Immature natural killer cell (primary cell): ENCODE measurements at places on chromosomes 2 and 18.

- DNase-seq, result no peak
Measured at GRCh38 chr2:50650403-50650810, 381.5 kb downstream of the NRXN1 start.

- no peak for DNase-seq
Measured at GRCh38 chr2:64085936-64086335, 58.3 kb downstream of the PELI1 start.

- DNase-seq, result no peak
Measured at GRCh38 chr2:42864641-42865280, 72.4 kb upstream of the HAAO start.

DNA sequence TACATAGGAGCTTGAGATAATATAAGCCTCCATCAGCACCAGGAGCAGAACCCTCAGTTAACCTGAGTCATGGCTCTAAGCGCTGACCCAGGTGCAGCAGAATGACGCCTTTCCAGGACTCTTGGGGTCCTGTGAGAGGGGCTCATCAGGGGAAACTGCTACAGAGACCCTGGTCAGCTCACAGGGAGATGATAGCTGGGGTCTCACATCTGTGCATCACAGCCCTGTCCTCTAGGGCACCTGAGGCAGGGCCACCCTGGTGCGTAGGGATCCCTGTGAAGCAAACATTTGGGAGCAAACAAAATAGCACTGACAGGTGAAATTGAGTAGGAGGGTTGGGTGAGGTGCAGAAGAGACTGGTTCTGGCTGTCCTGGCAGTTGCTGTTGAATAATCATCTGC lies 219.2 kb downstream of the SH3RF3 start:
- DNase-seq, result no peak

DNA sequence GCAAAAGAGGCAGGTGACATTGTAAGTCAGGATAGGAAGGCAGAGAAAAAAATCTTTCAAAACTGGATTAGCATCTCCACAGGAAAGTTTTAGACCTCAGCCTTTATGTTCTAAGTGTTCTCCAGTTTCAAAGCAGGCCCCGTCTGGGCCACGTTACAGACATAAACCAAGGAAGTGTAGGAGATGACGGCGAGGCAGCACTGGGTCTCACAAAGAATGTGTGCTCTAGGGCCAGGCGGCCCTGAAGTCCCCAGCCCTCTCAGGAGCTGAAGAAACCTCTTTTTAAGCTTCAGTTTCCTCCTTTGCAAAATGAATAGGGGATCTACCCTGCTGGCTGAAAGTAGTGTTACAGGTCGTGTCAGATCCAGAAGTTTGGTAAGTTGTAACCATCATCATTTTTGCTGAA lies 81.7 kb downstream of the SPRED2 start:
- DNase-seq, result no peak

DNA sequence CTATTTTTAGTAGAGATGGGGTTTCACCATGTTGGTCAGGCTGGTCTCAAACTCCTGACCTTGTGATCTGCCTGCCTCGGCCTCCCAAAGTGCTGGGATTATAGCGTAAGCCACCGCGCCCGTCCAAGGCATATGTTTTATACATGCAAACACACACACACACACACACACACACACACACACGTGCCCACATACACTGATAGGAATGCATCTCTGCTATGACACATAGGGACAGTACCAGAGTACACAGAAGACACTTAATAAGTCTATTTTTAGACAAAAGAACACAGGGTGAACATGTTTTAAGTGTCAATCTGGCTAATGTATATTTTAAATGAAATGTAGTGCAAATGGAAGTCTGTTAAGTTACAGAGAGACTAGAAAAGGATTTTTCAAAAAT lies 10.7 kb upstream of the RNF103 start:
- DNase-seq, result no peak

DNA sequence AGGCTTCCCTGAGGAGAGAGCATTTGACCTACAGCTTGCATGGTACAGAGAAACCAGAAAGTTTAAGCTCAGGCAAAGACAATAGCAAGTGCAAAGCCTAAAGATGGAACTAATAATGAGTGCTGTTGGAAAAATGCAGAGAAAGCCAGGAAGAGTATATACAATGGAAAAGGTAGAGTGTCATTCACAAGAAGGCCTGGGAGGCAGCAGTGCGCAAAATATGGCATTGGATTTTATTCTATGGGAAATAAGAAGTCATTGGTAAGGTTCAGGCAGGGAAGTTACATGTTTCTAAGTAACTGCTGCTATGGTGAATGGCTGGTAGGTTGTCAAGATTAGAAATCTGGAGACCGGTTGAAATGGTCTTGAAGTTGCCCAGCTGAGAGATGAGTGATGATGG lies 2167.3 kb upstream of the CELF4 start:
- no peak for DNase-seq

- no peak for DNase-seq
Measured at GRCh38 chr2:235937526-235937925, 230.7 kb downstream of the GBX2 start.

DNA sequence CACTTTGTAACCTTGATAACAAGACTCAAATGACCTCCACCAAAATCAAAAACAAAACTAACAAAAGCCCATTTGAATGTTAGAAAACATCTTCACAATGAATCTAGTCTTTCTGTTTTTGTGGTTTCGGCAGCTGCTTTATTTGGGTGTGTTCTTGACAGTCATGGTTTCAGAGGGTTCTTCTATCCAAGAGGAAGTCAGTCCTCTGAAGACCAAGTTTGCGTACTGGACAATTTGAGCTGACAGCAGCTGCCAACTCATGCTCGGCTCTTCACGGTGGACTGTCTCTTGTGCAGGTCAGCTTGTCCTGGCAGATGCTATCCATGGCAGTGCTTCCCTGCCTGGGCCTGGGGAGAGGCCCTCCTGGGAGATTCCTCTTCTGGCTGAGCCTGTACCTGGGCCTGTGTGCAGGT lies 91.0 kb downstream of the TMEM17 start:
- peak; percentile 39 for DNase-seq

- no peak for DNase-seq
Measured at GRCh38 chr2:212915121-212915782, 236.2 kb downstream of the IKZF2 start.

DNA sequence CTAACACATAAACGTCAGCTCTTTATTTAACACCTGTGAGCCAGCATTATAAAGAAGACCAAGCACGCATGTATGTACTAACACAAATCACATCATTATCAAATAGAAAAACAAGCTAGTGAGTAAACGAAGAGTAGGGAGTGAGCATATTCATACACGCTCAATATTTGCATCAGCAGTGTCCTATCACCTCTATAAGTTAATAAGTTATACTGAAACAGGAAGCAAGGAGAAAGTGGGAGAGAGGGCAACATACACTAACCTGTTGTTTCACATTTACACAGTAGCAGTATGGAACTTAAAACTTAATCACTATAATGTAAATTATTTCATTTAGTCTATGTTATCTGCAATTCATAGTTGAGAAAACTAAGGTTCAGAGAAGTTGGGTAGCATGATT lies 321.5 kb upstream of the TANK start:
- no peak for DNase-seq

GRCh38 chr2:78034706-78035105 lies 512.5 kb upstream of the LRRTM4 start:
- DNase-seq, result no peak

GRCh38 chr2:180324182-180324581 lies 317.1 kb upstream of the CWC22 start:
- no peak for DNase-seq

- no peak for DNase-seq
Measured at GRCh38 chr2:1498176-1498575, 84.9 kb downstream of the TPO start.

GRCh38 chr2:168137510-168138180 lies 109.8 kb downstream of the STK39 start:
- no peak for DNase-seq

GRCh38 chr2:16791496-16791895 lies 125.9 kb upstream of the CYRIA start:
- DNase-seq, result no peak

DNA sequence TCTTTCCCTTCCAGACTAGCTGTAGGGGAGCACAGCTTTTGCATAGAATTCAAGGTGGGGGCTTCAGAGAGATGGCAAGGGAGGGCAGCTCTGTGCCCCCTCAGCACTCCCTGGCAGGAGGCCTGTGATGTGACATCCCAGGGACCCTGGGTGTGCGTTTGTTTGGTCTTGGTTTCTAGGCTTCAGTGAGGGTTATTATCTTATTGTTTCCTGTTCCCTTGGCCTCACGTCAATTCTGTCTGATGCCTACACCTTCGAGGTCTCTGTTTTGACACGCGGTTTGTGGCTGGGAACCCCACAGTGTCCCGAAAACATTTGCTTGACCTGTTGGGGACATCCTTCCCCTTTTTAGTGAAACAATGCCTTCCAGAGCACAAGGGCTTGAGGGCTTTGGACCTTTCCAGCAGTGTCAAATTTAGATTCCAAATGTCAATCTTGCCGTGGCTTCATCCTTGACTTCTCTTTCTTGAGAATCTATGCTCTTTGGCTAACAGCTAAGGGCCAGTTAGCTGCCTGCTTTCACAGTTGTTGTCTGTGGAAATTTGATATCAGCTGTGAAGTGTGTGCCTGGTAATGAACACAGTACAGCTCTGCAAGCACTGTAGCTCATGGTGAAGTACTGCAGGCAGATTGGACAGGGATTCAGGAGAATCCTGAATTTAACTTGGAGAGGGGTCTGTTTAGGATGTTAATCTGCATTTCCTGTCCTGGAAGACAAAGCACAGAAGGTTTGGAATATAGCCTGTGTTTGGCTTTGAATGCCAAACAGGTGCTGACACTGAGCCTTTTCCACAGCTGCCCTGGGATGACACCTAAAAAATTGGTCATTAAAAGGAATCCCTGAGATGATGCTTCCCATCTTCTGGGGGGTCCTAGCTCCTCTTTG lies 108.2 kb upstream of the CXCR4 start:
- peak; percentile 94 for DNase-seq

DNA sequence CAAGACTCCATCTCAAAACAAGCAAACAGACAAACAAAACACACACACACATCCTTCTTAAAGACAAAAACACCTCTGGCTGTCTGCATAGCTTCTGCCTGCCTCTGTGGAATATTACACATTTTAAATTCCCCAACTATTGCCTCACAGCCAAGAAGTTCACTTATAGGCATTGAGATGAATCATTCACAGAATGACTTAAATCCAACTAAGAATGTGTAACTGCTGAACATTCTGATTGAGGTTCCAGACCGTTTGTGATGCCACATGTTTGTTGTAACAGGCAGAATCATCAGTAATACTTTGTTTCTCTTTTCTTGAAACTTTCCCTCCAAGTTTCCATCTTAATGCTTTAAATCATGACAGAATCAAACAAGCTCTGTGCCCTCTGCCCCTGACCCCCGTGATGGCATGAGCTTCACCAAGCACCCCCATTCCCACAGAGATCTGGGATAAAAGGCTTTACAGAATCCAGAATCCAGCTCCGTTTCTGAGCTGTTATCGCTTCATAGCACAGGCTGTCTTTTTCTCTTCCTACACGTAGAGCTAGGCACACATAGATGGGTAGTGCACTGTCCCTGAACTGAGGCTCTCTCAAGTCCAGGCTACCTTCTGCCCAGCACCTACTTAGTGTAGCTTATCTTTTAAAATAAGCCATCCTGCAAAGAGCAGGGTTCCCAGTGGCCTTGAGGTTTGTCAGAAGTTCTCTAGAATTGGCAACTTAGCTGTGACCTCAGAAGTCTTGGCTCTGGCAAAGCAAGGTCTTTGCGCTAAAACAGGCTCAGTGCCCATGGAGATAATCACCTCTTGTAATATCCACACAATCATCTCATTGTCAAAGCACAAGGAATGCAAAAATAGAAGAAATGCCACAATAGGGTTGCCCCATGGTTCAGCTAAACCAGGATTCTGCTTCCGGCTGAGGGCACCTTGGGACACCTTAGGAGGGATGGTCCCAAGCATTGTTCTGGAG lies 32.9 kb downstream of the EPAS1 start:
- DNase-seq, result no peak

- no peak for DNase-seq
Measured at GRCh38 chr2:224518806-224519580, 66.2 kb downstream of the CUL3 start.

- peak; percentile 1 for DNase-seq
Measured at GRCh38 chr2:184598316-184599053, at the start of gene ZNF804A. Gene ZNF804A (plus strand): TSS chr2:184598529. CDS start chr2:184598960, 431 bp downstream.

- no peak for DNase-seq
Measured at GRCh38 chr2:25664183-25664964, 9.0 kb downstream of the DTNB start.

GRCh38 chr2:207768168-207768865 lies 1.4 kb downstream of the FZD5 start:
- DNase-seq, result peak; percentile 52

GRCh38 chr2:96773922-96774321 lies 13.2 kb downstream of the CNNM4 start:
- peak; percentile 67 for DNase-seq
